Muscle of leg (tissue), 16 donors: ENCODE measurements at places on chromosomes 12 and 14. TPM values are rescaled to one million over a fixed set of nuclear protein-coding genes. Genes with fewer than 3 reads are reported as not detected.

The NUBPL gene
- 8.2 TPM for polyA plus RNA-seq

The DPPA3 gene
- polyA plus RNA-seq = not detected

DNA sequence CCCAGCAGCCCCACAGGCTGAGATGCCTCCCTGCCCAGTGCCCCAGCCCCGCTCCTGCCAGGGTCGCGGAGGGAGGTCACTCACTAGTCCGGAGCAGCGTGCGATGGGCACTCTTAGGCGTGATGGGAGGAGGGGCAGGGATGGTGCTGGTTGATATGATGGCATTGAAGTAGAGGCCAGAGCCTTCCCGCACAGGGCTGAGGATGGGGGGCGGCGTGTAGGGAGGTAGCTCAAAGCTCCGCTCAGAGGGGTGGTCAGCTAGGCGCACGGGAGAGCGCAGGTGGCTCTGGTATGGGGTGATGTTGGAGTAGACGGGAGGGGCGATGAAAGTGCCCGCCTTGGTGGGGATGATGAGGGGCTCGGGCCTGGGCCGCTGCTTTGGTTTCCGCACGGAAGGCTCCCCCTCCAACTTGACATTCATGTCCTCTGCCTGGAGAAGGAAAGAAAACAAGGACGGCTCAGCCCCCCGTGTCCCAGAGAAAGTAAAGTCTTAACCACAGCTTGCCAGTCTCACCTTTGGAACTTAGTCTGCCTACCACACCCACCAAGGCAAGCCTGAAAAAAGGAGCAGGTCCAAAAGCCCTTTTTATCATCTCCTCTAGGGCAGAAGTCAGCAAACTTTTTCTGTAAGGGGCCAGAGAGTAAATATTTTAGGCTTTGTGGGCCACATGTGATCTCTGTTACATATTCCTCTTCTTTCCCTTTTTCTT lies 15.5 kb upstream of the PNMA1 start:
- H3K4me3 ChIP-seq = no peak overlapping the region
- peaks cover 35% of the 10 kb centered on the region for H3K4me1 ChIP-seq
- H3K27me3 ChIP-seq = no peaks in the 10 kb centered on the region
- no peak for DNase-seq
- H3K27ac ChIP-seq = no peak overlapping the region

- DNase-seq = no peak
- no peaks in the 10 kb centered on the region for H3K27me3 ChIP-seq
- H3K4me1 ChIP-seq = no peaks in the 10 kb centered on the region
- no peak overlapping the region for H3K4me3 ChIP-seq
- H3K36me3 ChIP-seq = no peaks in the 10 kb centered on the region
- no peak overlapping the region for H3K27ac ChIP-seq
Observed at GRCh38 chr14:43356979-43357545, 1150.0 kb downstream of the FSCB start.

- H3K27me3 ChIP-seq = no peaks in the 10 kb centered on the region
- no peak for DNase-seq
- H3K27ac ChIP-seq = no peak overlapping the region
- H3K36me3 ChIP-seq = no peaks in the 10 kb centered on the region
Observed at GRCh38 chr12:113019025-113019424, 37.5 kb upstream of the DTX1 start.

DNA sequence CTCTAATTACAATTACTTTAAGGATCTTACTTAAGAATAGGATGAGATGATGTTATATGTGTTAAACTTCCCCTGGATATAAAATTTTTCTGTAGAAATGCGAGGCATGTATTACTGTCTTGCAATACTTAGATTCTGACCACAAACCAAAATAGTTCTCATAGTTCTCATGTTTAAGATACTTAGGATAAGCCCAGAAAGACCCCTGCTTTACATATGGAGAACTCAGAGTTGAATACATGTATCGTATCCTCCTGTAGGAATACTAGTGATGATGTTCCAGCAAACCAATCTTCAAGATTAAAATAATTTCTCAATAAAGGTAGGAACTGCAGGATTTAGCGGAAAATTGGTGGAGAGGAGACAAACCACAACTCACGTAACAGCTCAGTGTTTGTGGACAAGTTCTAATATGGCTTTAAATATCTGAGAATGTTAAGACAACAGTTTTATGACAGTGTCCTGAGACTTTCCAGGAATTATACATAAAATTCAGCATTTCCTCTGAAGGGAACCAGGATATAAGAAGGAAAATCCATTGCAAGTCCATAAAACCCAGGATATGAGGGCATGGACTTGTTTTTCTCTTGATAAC lies 114.7 kb upstream of the CRY1 start:
- H3K36me3 ChIP-seq = no peaks in the 10 kb centered on the region
- no peaks in the 10 kb centered on the region for H3K4me1 ChIP-seq
- no peaks in the 10 kb centered on the region for H3K27me3 ChIP-seq
- no peak for DNase-seq

DNA sequence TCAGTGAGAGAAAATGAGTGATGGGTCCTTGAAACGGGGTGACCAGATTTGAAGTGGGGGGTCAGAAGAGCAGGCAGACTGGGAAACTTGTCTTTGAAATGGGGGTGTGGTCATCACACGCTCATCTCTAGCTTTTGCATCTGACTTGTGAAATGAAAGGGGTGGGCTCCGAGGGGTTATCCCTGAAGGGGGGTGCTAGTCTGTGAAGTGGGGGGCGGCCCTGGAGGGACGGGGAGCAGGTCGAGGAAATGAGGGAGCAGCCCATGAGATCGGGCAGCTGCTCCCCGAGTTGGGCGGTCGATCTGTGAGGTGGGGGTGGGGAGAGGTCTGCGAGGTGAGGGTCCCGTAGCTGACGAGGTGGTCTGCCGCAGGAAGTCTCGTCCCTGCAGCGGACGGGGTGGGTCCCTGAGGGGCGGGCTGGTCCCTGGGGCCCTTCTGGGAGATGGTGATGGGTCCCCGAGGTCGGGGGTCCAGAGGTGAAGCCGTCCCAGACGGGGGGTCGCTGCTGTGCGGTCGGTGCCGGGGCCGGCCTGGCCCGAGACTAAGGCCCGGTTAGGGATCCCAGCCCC lies 542 bp downstream of the PXN start:
- peak; percentile 36 for DNase-seq
- H3K27ac ChIP-seq = peak overlapping the region; percentile 80
- H3K36me3 ChIP-seq = peaks cover 6% of the 10 kb centered on the region
- H3K27me3 ChIP-seq = no peaks in the 10 kb centered on the region

DNA sequence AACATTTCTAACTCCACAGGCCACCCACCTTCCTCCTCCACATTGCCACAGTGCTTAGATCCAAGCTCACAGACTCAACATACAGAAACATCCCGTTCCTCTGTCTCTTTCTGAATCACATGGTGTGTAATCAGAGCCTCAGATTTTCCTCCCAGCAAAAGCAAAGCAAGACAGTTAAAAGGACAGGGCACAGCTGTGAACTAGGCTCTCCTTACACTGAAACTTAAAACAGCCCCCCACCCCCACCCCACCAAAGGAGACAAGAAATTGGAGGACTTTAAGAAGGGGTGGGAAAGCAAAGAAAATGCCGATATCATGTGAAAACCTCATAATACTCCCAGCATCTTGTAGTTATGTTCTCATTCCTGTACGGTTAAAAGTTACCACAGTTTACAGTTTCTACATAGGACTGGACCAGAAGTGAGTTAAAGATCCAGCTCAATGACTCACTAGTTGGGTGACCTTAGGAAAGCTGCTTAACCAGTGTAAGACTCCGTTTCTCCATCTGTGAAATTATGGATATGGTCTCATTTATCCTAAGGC lies 4.8 kb downstream of the YBX3 start:
- DNase-seq = peak; percentile 80
- H3K27ac ChIP-seq = peak overlapping the region; percentile 81
- peak overlapping the region; percentile 7 for H3K4me3 ChIP-seq
- H3K27me3 ChIP-seq = no peaks in the 10 kb centered on the region
- peaks cover 10% of the 10 kb centered on the region for H3K4me1 ChIP-seq

DNA sequence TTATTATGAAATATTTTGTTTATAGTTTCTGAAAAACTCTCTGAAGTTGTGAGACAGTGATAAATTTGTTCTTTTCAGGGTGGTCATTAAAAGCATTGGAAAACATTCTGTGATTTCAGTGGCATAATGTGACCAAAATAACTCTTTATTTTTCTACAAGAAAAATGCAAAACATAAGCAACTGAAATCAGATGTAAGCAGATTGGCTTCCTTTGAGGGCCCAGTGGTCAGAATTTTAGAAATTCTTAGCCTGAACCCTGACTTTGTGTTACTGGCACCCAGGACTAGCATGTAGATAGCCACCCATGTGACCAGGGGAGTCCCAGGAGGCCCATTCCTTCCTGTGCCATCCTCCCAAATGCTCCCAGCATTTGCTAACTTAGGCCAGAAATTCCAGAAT lies 145.6 kb upstream of the SLC38A2 start:
- no peaks in the 10 kb centered on the region for H3K36me3 ChIP-seq
- H3K27me3 ChIP-seq = no peaks in the 10 kb centered on the region
- no peak overlapping the region for H3K27ac ChIP-seq
- H3K4me1 ChIP-seq = peaks cover 7% of the 10 kb centered on the region
- no peak for DNase-seq
- H3K4me3 ChIP-seq = no peak overlapping the region

- H3K27me3 ChIP-seq = no peaks in the 10 kb centered on the region
- H3K36me3 ChIP-seq = peaks cover 14% of the 10 kb centered on the region
- H3K27ac ChIP-seq = peak overlapping the region; percentile 17
- H3K4me1 ChIP-seq = peaks cover 17% of the 10 kb centered on the region
- no peak for DNase-seq
Observed at GRCh38 chr12:109863847-109864712, 16.3 kb downstream of the GLTP start.

DNA sequence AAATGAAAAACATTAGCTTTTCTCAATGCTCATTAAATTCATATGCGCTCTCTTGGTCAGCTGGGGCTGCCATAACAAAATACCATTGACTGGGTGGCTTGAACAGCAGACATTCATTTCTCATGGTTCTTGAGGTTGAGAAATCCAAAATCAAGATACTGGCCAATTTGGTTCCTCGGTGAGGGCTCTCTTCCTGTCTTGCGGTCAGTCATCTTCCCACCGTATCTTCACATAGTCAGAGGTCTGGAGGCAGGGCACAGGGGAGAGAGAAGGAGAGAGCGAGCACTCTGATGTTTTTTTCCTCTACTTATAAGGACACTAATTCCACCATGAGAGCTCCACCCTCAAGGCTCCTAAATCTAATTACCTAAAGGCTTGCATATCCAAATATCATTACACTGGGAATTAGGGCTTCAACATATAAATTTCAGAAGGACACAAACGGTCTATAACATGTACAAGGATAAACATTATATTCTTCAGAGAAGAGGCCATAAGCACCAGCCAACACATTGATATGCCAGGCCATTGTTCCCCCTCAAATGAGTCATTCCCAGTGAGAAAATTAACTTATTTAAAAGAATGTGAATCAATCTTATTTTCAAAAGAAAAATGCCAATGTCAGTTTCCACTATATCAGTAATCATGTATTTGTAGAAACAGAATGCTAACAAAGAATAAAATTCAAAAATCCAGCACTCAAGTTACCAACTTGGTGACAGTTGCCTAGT lies 152.2 kb downstream of the BTG1 start:
- DNase-seq = no peak
- H3K27me3 ChIP-seq = no peaks in the 10 kb centered on the region
- H3K27ac ChIP-seq = no peak overlapping the region
- H3K4me1 ChIP-seq = no peaks in the 10 kb centered on the region
- no peaks in the 10 kb centered on the region for H3K36me3 ChIP-seq
- no peak overlapping the region for H3K4me3 ChIP-seq

- no peak overlapping the region for H3K4me3 ChIP-seq
- H3K27ac ChIP-seq = no peak overlapping the region
- H3K27me3 ChIP-seq = peaks cover 5% of the 10 kb centered on the region
- peak; percentile 39 for DNase-seq
- peaks cover 15% of the 10 kb centered on the region for H3K4me1 ChIP-seq
Observed at GRCh38 chr14:94009767-94010166, 12.7 kb downstream of the CCDC197 start.

GRCh38 chr12:6722863-6723262 lies 983 bp upstream of the COPS7A start:
- DNase-seq = no peak
- no peak overlapping the region for H3K4me3 ChIP-seq
- peaks cover 10% of the 10 kb centered on the region for H3K4me1 ChIP-seq
